Right forelimb (tissue), 1 donor: ENCODE measurements at places on chromosomes 4 and X.

DNA sequence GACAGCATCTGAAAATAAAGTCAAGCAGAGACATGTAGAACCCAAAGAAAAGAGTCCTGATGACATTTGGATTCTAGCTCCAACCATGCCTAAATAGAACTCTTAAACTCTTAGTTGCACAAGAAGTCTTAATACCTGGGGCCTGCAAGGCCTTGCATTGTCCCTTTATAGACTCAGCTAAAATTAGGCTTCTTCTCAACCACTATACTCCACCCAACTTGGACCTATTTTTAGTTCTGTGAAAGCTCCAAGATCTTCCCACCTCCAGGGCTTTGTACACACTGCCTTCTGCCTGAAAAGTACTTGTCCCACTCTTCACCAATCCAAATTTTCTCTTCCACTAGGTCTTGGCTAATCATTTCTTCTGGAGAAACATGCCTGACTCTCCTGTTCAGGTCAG, 36.5 kb downstream of the PLK4 start:
- DNase-seq, result no peak

DNA sequence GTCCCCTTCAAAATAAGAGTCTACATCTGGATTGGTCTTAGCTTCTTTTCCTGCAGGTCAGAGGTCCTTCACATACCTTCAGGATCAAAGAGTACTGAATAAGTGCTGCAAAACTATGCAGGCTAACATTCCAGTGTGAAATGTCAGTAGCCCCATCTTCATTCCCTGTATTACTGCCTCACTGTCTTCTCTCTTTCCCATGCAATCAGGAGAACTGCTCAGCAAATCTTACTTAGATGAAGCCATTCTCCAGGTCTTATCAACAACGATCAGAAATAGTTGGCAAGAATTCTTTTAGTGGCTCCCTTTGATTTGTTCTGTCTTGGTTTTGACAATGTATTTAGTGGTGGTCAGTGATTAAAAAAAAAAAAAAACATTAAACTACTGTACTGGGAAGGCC, 26.0 kb upstream of the IQCM start:
- no peak for DNase-seq

- DNase-seq, result no peak
These were observed 77.5 kb downstream of the IL15 start for GRCh38 chr4:141713771-141714445.

DNA sequence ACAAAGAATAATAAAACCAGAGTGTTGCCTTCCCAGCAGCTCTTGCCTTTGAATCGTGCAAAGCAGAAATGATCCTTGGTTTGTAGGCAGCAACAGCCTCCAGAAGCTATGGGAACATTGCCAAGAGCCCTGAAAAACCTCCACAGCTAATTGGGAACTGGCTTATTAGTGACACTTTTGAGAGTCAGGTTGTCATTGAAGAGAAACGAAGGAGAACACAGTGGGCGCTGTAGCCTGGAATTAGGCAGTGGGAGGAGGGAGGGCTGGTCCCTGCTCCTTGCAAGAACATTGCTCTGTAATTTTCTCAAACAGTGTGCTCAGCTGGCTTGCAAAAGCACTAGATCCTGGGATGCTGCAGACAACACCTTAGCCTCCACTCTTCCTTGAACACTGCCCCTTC, 331.5 kb upstream of the EMCN start:
- DNase-seq, result no peak
